Fibroblast of villous mesenchyme (primary cell): ENCODE measurements at places on chromosomes 1 and 21. TPM values are rescaled to one million over a fixed set of nuclear protein-coding genes. Genes with fewer than 3 reads are reported as not detected.

CD84 gene
- not detected in 2 replicates for total RNA-seq

- no peak for DNase-seq
Observed at GRCh38 chr1:199182186-199182843, 543.5 kb downstream of the PTPRC start.

- peak; percentile 33 for DNase-seq
Observed at GRCh38 chr21:14603202-14603601, 57.1 kb upstream of the SAMSN1 start.

DNA sequence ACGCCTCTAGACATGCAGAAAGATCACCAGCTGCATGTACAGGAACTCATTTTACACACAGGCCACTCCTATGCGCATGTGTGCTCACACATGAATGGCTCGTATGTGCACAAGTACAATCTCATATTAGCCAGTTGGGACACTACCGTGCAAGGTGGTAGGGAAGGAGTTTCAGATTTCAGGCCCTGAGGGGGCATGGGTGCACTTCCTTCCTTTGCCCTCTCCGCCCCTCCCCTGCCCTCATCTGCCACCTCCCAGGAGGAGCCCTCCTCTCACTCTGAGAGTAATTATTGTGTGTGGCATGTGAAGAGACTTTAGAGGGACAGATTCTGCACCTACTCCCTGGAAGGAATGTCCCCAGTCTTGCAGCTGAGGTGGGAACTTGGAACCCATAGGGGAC lies 14.8 kb downstream of the EDN2 start:
- no peak for DNase-seq

CR1L gene
- total RNA-seq, result not detected in 2 replicates

DNA sequence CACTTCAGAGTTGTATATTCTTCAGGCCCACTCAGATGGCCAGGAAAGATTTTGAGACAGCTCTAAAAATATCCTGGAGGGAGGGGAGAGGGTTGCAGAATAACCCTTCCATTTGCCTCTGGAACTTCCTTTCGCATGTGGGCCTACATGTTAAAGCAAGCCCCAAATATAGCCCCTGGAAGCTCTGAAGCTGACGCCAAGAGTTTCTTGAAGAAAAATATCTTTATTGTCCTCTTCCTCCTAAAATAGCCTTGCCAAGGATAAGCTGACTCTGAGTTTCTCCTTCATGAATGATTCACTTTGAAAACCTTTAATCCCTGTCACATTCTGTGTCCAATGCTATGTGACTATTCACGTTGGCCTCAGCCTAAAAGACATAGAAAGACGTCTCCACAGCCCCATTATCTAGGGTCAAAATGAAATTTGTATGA lies 6.4 kb downstream of the C1orf116 start:
- no peak for DNase-seq

DNA sequence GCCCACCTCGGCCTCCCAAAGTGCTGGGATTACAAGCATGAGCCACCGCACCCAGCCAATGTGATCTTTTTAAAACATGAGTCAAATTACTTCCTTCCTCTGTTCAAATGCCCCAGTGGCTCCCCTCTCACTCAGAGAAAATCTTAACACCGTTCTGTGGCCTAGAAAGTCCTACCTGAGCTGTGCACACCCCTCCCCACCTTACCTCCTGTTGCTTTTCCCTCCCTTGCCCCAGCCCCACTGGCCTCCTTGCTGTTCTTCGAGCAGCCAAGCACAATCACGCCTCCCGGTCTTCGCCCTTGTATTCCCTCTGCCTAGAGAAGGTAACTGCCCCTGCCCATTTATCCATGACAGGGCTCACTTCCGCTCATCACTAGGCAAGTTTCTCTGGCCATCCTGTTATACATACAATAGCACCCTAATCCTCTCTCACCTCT lies 62.6 kb upstream of the RPL11 start:
- DNase-seq, result no peak

GRCh38 chr1:236156512-236157208 lies 14.3 kb downstream of the GPR137B start:
- no peak for DNase-seq

KCNJ9 gene
- total RNA-seq, result not detected in 2 replicates

GRCh38 chr1:21397813-21398188 lies 42.1 kb upstream of the NBPF3 start:
- DNase-seq, result no peak

CFAP141 gene
- not detected in 2 replicates for total RNA-seq

DNA sequence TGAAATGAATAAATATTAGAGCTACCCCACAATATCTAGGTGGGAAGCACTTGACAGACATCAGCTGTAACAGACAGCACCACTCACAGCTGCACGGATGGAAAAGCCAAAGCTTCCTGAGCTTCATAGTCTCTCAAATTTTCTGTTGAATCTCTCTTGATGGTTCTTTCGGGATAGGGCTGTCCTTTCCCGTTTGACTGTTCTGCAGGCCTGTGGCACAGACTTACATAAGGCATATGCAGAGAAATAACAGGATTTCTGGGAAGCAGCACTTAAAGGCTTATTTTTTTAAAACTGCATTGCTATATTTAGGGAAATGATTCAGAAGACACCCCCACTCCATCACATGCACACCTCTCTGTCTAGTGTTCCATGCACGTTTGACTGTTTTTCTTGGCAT lies 77.5 kb downstream of the ZNF648 start:
- DNase-seq, result no peak

GRCh38 chr1:196637606-196638005 lies 14.2 kb upstream of the CFH start:
- no peak for DNase-seq

DNA sequence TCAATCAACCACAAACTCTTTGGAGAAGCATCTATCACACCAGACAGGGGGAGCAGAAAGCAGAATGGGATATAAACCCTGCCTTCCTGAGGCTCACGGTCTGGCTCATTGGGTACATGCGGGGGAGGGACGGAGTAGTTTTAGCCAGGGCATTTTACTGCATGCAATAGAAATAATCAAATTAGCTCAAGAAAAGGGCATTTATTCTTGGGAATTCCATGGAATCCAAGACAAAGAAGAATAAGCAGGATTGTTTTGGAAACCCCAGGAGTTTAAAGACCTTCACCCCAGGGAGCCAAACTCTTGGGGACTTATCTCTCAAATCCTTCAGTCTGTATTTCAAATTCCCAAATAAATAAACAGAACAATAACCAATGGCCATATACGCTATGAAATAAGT lies 5.2 kb upstream of the KAZN start:
- no peak for DNase-seq

LCE1E gene
- total RNA-seq, result not detected in 2 replicates

ACAP3 gene
- 43.2 and 54.8 TPM in 2 replicates for total RNA-seq

DNA sequence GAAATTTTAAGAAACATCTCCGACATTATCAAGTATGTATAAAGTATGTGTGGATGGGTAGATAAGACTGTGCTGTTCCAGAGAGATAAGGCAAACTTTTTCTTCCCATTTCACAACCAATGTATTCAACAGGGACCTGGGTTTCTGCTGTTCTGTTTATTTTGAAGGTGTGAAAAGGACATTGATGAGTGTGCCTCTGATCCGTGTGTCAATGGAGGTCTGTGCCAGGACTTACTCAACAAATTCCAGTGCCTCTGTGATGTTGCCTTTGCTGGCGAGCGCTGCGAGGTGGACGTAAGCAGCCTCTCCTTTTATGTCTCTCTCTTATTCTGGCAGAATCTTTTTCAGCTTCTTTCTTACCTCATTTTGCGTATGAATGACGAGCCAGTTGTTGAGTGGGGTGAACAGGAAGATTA lies 174.0 kb downstream of the CRB1 start:
- DNase-seq, result peak; percentile 24

GNAT2 gene
- total RNA-seq, result under 0.01 and 0.43 TPM in 2 replicates

DNA sequence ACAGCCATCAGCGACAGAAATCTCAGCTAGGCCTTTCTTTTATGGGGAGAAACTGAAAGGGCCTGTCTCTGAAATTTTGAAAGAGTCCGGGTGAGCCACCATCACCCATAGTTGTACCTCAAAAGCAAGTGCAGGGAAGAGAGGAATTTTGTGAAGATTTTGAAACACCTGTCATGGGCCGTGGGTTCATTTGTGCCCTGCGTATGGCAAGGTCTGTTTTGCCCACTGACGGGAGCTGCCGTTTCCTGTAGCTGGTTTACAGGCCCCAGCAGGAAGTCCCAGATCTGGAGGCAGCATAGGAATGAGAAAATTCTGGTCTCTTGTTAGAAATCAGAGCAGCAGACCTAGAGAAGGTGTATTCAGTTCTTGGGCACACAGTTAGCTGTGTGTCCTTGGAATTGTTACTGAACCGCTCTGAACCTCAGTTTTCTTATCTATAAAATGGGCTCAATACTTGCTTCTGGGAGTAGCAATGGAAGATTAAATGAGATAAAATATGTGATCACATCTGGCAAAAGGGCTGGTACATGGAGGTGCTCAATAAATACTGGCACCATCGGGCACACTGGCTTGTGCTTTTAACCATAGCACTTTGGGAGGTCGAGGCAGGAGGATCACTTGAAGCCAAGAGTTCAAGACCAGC lies 52.5 kb downstream of the MAN1C1 start:
- DNase-seq, result no peak

MYOM3 gene
- under 0.01 TPM in 1 of 2 replicates, not detected in the other for total RNA-seq

HCN3 gene
- 0.86 and 1.6 TPM in 2 replicates for total RNA-seq
